Epithelial cell of umbilical artery (primary cell): ENCODE measurements at places on chromosomes 6 and 20. TPM values are rescaled to one million over a fixed set of nuclear protein-coding genes. Genes with fewer than 3 reads are reported as not detected.

The NRSN1 gene
- total RNA-seq, result not detected in 2 replicates

The CNKSR3 gene
- 2.9 and 6.8 TPM in 2 replicates for total RNA-seq

The MRPL14 gene
- 83.2 and 136 TPM in 2 replicates for total RNA-seq

The LIN28B gene
- under 0.01 TPM in 1 of 2 replicates, not detected in the other for total RNA-seq

The PLAGL2 gene
- 3.2 TPM in 2 replicates for total RNA-seq

The SLC17A3 gene
- not detected in 2 replicates for total RNA-seq

The LHFPL5 gene
- total RNA-seq, result not detected in 2 replicates

The MEP1A gene
- not detected in 2 replicates for total RNA-seq

The SLC35F1 gene
- under 0.01 TPM in 1 of 2 replicates, not detected in the other for total RNA-seq
